B cell (primary cell): ENCODE measurements at places on chromosomes 7 and 10.
A peak's percentile ranks its signal among the peaks of the same experiment; 100 is the strongest.

- DNase-seq, result no peak
Measured at GRCh38 chr10:89652806-89653370, 7.8 kb upstream of the PANK1 start.

GRCh38 chr7:44935016-44935415, 43.8 kb downstream of the MYO1G start:
- no peak for DNase-seq

DNA sequence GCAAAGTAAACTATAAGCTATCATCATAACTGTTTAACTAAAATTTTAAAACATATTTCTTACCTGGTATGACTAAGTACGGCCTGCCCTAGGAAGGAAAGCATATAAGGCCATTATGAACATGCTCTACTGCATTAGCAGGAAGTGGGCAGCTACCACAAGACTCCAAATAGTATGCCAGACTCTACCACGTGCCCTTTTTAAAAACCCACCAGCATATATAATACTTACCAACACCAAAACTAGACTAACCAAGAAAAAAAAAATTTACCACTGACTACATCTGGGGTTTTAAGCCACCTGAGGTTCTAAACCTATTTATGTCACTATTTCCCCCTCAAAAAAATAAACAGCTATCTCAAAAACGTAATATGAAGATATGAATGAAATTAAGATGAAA, 30.1 kb downstream of the NUDCD3 start:
- DNase-seq, result peak; percentile 73

- no peak for DNase-seq
Measured at GRCh38 chr10:93461109-93461806, 20.9 kb downstream of the MYOF start.

- no peak for DNase-seq
Measured at GRCh38 chr7:27999829-28000228, 180.8 kb downstream of the JAZF1 start.

- DNase-seq, result peak; percentile 57
Measured at GRCh38 chr10:124700293-124701037, 43.7 kb downstream of the FAM53B start.

GRCh38 chr10:16843252-16843870, 26.1 kb upstream of the RSU1 start:
- peak; percentile 73 for DNase-seq

DNA sequence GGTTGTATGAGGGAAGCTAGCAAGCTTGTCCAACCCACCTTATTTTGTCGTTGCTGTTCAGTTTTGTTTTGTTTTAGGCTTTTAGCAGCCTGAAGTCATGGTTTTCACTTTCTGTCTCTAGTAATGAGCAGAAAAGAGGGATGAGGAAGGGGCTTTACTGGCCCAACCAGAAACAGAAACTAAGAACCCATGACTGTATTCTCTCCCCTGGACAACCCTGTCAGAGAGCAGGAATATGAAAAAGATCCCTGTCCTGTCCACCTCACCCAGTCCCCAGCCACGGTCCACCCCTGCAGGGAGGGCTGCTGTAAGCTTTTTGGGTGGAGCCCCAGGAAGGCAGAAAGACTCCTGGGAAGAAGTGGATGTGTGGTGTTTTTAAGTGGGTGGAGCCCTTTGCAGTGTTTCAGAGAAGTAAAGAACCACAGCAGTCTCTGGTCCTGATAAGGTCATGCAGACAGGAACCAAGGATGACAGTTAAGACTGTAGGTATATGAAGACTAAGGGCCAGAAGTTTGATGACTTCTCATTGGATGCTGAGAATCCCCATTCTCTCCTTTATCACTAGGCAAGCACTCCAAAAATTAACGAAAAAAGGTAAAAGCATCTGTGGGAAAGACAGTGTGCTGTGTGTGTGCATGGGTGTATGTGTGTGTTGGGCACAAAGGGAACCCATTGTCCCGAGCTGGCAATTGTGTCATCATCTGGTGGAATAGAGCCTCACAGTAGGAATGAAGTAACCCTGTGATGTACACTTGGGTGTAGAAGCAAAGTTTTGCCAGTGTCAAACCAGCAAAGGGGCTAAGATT, 13.8 kb downstream of the MRPL32 start:
- DNase-seq, result no peak

GRCh38 chr7:97218767-97219166, 101.3 kb downstream of the SDHAF3 start:
- DNase-seq, result no peak

GRCh38 chr7:92043637-92044036, 90.6 kb downstream of the CYP51A1 start:
- DNase-seq, result no peak

DNA sequence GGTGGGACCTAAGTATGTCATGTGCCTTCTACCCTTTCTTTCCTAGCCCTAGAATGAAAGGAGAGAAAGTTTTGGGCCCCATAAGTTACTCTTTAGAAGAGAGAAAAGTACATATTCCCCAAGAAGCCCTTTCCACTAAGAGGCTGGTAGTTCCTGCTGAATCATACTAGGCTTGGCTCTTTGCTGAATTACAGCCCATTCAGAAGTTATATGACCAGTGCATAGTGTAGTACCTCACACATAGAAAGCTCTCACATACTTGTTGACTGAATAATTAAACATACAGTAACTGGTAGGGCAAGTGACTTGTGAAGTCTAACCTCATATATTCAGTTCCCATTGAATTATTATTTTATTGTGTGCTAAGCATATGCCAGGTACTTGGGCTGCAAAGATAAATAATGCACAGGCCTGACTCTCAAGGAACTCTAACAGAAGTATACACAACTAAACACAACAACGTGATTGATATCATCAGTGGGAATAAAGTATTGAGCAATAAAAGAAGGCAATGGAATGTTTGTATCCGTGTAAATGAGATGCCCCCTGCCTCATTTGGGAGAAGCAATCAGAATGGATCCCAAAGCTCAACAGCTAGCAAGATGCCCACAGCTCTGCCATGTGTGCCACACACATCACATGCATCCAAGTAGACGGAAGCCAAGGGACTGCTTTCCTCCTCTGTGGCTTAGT, 38.9 kb upstream of the UBN2 start:
- DNase-seq, result no peak

DNA sequence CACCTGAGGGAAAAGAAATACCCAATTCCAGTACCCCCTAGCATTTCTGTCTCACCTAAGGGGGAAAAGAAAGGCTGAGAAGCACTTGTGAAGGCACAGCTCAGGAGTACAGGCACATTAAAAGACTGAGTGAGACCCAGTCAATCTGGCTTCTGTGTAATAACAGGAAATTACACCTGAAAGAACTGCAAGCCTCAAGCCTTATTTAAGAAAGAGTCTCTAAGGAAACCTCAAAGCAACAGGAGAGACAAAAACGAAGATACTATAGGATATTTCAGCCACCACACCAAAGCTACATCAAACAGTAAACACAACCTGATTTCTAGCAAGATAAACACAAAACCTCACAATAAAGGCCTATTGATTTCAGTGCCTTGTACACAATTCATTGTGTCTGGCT, 69.6 kb upstream of the CDK1 start:
- no peak for DNase-seq

DNA sequence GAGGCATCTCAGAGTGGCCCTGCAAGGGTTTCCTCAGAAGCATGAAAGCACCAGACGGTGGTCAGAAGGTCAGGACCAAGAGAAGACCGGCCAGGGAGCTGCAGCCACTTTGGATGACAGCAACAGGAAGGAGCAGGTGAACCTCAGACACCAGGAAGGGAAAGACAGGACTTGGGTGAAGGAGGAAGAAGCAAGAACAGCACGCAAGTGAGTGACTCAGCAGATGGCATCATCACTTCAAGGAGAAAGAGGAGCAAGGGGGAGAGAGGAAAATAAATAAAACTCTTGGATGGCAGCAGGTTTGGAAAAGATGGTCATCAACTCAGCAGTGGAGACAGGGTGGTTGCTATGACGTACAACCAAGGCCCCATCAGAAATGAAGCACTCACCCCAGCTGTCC, 31.6 kb downstream of the NCAPG2 start:
- DNase-seq, result no peak

GRCh38 chr10:30742471-30742870, 112.9 kb upstream of the LYZL2 start:
- DNase-seq, result no peak

- no peak for DNase-seq
Measured at GRCh38 chr10:44422570-44423101, 37.7 kb upstream of the CXCL12 start.
